Left ventricle myocardium superior (tissue), 1 donor: ENCODE measurements at places on chromosomes 7 and 10. TPM values are rescaled to one million over a fixed set of nuclear protein-coding genes. Genes with fewer than 3 reads are reported as not detected.

DNA sequence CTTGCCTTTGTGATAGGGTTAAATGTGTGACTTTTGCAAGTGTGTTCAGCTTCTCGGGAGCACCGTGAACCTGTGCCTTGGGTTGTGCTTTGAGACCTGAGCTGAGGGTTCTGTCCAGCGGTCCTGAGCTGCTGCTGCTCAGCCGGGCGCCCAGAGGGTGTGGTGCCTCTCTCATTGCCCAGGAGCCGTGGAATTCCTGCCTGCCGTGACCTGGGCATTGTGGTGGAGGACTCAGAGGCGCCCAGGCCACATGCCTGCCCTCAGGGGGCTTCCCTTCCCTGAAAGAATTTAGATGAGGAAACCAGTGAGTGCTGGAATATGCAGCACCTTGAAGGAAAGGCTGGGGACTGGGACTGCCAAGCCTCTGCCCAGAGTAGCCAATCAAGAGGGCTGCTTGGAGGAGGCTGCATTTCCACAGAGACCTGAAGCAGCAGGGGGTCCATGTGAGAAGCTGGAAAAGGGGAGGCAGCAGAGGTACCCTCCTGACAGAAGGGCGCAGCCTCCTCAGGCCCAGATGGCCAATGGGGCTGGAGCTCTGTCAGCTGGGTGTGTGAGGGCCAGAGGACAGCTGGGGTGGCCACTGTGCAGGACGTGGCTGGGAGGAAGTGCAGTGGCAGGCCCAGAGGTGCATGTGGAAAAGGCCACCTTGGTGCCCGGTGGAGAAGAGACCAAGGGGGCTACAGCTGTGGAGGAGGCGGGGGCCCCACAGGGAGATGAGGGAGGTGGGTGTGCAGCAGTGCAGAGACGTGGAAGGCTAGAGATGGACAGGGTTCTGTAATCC, 107.3 kb downstream of the NKX6-2 start:
- no peak for DNase-seq

DNA sequence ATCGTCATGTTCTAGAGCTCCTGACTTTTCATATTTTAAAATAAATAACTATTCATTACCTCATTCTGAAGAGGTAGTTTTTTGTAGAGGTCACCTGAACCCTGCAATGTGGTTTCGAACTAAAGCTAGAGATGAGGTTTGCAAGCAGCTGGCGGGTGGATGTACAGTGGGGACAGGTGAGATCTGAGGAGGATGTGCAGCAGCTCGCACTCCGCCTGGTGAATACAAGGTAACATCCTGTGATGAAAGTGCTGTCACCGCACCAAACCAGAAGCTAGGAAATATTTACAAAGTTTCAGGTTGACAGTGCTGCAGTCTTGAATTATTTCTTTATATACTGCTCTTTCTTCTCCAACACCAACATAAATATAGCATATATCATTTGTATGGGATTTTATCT, 26.5 kb downstream of the NDUFB2 start:
- DNase-seq: no peak

DNA sequence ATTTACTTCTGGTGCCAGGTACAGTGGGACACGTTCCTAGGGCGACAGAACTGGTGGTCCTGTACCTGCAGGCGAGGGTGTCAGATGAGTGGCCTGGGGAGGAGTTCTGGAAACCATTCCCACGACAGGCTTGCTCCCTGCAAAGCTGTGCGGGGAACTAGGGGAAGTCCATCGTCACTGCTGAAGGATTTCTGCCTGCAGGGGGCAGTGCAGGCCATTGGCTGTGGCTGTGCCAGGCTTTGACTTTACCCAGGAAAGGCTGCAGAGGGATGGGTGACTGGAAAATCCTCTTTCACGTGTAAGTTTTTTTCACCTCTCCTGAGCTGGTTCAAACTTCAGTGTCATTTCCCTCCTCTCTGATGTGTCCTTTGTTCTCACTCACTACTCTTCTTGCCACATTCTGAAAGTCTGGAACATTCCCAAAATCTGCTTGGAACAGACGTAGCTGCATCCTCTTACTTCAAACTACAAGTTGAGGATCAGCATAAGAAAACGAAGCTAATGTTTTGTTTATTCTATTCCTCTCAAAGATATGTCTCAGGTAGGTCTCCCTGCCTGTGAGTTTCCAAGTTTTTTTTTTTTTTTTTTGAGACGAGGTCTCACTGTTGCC, 126.5 kb downstream of the SH2D4B start:
- peak; percentile 85 for DNase-seq

GRCh38 chr7:66877577-66878300, 43.3 kb upstream of the TMEM248 start:
- DNase-seq: no peak

DNA sequence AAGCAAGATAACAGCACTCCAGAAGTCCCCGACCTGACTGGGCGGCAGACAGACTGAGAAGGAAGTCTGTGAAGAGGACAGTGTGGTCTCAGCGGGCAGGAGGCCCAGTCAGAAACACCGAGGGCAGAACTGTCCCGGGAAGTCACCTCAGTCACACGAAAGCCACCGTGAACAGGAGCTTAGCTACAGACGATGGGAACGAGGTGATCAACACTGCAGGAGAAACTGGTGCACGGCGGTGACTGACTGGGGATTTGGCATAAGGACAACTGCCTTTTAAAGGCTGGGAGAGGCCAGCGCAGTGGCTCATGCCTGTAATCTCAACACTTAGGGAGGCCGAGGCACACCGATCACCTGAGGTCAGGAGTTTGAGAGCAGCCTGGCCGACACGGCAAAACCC, 217.8 kb downstream of the PTPRN2 start:
- no peak for DNase-seq

- DNase-seq: no peak
These were observed 26.3 kb downstream of the GPR141 start for GRCh38 chr7:37709631-37710509.

DNA sequence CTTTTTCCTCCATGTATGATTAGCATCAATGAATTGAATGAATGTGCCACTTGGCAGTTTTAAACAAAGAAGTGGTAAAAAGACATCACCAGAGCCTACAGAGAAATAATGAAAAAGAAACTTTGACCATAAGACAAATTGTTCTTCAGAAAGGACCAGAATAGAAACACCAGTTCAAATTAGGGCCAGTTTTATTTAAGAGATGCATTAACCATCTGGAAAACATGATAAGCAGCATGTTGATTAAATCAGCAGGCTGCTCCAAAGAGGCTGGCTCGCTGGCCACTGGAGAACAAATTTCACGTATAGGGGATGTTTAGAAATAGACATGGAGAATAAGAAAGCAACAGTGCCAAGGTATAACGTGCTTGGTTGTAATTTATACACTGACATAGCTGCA, 242.3 kb upstream of the AOAH start:
- no peak for DNase-seq

DNA sequence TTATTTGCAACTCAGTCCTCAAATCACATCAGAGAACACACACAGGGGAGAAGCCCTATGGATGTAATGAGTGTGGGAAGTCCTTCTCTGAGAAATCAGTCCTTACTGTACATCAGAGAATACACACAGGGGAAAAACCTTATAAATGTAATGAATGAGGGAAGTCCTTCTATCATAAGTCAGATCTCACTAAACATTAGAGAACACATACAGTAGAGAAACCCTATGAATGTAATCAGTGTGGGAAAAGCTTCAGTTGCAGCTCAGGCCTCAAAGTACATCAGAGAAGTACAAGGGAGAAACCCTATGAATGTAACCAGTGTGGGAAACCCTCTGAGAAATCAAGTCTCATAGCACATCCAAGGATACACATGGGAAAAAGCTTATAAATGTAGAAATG, 39.0 kb upstream of the ZNF248 start:
- DNase-seq: no peak

DNA sequence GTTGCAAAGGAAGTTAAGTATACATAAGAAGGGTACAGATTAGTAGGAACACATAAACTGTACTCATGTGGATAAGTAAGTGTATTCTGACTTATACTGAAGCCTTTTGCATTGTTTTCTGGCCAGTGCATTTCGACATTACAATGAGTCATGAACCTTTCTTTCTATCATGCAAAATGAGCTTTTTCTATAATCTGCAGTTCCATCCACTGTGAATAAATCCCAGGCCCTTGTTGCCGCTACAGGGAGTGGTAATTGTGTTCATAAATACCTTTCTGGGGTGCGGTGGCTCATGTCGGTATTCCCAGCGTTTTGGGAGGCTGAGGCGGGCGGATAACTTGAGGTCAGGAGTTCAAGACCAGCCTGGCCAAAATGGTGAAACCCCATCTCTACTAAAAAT, 858.3 kb downstream of the GRM8 start:
- DNase-seq: no peak

NRG3 gene
- total RNA-seq: 0.15 TPM

ASL gene
- 10.6 TPM for total RNA-seq

GRCh38 chr7:35253710-35254495, at the start of gene TBX20:
TBX20 (minus strand) TSS chr7:35254100; CDS start chr7:35253620, 480 bp downstream.
- peak; percentile 94 for DNase-seq

DNA sequence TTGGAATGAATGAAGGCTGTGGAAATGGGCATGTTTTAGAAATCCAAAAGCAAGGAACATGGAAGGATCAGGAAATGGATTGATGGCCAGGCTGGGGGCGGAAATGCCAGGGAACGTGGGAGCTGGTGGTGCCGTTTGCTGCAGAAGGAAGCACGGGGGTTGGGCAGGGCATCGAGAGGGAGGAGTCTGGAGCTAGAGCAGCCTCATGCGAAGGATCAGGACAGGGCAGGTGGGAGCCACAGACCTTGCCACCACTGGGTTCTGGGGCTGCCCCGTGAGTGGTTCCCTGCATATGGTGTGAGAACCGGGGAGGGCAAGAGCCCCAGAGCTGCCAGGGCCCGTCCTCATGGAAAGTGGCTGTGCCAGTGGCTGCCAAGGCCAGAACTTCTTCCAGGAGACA, 193.8 kb upstream of the ZNF32 start:
- no peak for DNase-seq

DNA sequence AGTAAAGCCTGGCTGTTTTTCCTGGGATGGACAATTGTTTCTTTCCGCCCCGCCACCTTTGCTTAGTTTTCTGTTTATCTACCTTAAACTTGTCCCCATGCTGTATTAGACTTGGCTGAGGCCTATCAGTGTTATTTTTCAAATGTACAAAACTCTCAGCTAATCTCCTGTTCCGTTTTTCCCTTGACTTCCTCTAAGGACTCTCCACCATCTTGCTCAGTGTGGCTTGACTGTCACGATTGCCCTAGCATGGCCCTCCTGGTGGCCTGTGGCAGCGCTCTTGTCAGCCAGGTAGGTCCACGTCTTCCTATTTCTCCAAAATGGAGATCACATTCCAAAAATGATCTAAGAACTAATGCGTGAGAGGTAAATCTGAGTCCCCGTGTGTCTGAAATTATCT, 36.7 kb downstream of the BAIAP2L1 start:
- no peak for DNase-seq

CXCL12 gene
- total RNA-seq: 136 TPM

RALA gene
- total RNA-seq: 38.0 TPM

GRCh38 chr7:20310963-20311742, 19.5 kb upstream of the ITGB8 start:
- no peak for DNase-seq

GRCh38 chr7:30910411-30911073, 1.1 kb upstream of the AQP1 start:
- DNase-seq: peak; percentile 50

DNA sequence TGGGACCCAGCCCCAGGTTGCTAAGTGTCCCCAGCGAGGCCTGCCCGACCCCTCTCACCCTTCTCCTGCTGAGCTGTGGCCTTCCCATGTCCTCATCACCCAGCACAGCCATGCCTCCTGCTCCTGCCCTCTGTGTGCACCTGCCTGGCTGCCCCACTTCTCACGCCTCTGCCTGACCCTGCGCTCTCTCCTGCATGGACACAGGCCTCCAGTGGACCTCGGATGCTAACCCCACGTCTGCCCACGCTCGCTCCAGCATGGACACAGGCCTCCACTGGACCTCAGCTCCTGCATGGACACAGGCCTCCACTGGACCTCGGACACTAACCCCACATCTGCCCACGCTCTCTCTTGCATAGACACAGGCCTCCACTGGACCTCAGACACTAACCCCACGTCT, 111.6 kb downstream of the ADARB2 start:
- no peak for DNase-seq

- DNase-seq: no peak
These were observed 112.3 kb downstream of the SPDYE5 start for GRCh38 chr7:75604408-75604807.

- DNase-seq: peak; percentile 90
These were observed 587 bp upstream of the GRK5 start for GRCh38 chr10:119206603-119207365.

GRCh38 chr7:105014693-105015389, 836 bp downstream of the KMT2E start:
- DNase-seq: no peak

TYW1B gene
- 2.8 TPM for total RNA-seq

NUTM2E gene
- 0.10 TPM for total RNA-seq

GRCh38 chr7:133649593-133649992, 396.7 kb downstream of the EXOC4 start:
- DNase-seq: no peak

GRCh38 chr7:55309040-55309991, 55.8 kb upstream of the LANCL2 start:
- peak; percentile 37 for DNase-seq

DNA sequence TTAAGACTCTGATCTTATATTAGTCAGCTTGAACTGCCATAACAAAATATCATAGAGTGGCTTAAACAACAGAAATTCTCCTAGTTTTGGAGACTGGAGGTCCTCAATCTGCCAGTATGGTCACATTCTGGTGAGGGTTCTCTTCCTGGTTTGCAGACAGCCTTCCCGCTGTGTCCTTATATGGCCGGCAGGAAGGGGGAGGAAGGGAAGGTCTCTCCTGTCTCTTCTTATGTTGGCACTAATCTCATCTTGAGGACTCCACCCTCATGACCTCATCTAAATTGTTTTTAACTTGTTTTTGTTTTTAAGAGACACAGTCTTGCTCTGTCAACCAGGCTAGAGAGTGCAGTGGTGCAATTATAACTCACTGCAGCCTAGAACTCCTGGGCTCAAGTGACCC, 53.1 kb downstream of the VPS41 start:
- no peak for DNase-seq

FAM237B gene
- not detected for total RNA-seq
